ENCODE measurements at places on chromosomes 7 and 10. TPM values are rescaled to one million over a fixed set of nuclear protein-coding genes. Genes with fewer than 3 reads are reported as not detected.
A peak's percentile ranks its signal among the peaks of the same experiment; 100 is the strongest.

DNA sequence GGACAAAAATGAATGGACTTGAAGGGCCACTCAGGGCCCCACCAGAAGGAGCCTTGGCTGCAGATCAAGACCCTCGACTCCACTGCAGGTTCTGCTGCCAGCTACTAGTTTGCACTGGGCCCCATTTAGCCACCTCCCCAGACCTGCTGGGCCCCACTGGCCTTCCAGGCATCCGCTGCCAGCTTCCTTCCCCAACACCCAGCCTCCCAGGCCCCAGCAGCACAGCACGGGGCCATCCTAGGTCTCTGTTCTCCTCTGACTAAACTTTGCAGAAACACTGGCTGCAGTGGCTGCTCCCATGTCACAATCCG lies 277.4 kb upstream of the KLF14 start:
- peaks cover 56% of the 10 kb centered on the region for H3K4me1 ChIP-seq
- H3K36me3 ChIP-seq = no peaks in the 10 kb centered on the region
- peak overlapping the region; percentile 52 for H3K27ac ChIP-seq
- no peak overlapping the region for H3K4me3 ChIP-seq
- no peak for DNase-seq

DNA sequence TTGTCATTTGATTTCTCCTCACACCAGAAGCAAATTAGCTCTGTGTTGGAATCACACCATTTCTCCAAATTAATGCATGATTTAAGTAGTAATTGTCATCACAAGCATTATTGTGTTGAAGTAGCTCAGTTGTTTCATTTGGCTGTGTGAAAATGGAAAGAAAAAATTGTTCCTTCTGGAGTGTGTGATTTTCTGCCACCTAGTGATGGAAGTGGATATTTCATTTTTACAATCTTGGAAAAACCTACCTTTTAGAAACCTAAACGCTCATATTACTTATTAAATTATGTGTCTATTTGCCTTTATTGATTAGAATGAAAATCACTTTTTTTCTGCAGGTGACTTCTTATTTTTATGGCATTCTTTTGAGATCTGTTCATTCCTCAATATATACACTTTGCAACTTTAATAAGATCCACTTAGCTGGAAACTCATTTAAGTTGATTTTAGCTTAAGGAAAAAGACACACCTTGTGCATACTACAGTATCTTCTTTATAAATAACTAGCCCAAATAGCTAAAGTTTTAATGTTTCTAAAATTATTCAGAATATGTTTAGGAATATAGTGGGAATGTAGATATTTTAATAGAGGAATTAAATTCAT lies 50.0 kb downstream of the SRI start:
- DNase-seq = peak; percentile 42
- no peak overlapping the region for H3K4me3 ChIP-seq
- H3K27me3 ChIP-seq = no peaks in the 10 kb centered on the region
- H3K27ac ChIP-seq = no peak overlapping the region

- H3K27me3 ChIP-seq = no peaks in the 10 kb centered on the region
- no peak overlapping the region for H3K4me3 ChIP-seq
- H3K27ac ChIP-seq = no peak overlapping the region
These were observed 218.4 kb downstream of the ADAM12 start for GRCh38 chr10:126169899-126170298.

GRCh38 chr10:66882271-66882670 lies 43.6 kb upstream of the LRRTM3 start:
- no peaks in the 10 kb centered on the region for H3K27me3 ChIP-seq
- H3K36me3 ChIP-seq = no peaks in the 10 kb centered on the region
- DNase-seq = no peak
- no peak overlapping the region for H3K27ac ChIP-seq
- no peaks in the 10 kb centered on the region for H3K4me1 ChIP-seq

DNA sequence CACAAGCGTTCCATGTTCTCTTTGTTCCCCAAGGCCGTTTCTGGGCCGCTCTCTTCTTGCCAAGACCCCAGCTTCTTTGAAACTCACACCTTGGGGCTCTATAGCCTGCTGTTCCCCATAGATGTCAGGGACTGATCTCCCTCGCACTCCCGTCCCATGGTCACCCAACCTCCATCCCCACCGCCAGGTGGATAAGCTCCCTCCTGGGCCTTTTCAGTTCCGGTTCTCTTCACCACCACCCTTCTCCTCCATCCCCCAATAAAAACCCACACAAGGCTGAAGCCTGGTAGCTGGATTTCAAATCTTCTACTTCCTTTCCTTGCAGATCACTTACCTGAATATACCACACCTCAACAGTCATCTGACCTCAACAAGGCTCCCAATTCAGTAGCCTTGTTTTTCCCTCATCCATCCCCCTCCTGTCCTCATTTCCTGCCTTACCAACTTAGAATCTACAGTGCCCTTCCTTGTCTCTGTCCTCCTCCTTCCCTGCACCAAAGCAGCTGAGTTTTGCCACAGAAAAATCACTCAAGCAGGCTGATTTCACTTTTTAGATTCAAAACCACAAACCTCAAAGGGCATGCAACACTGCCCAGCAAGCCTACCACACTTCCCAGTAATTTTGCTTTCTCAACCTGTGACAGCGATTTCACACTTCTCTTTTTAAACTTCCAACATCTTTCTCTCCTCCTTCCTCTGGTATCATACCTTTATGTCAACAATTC lies 7.7 kb downstream of the SLC37A3 start:
- no peak overlapping the region for H3K27ac ChIP-seq
- DNase-seq = no peak
- no peak overlapping the region for H3K4me3 ChIP-seq

DNA sequence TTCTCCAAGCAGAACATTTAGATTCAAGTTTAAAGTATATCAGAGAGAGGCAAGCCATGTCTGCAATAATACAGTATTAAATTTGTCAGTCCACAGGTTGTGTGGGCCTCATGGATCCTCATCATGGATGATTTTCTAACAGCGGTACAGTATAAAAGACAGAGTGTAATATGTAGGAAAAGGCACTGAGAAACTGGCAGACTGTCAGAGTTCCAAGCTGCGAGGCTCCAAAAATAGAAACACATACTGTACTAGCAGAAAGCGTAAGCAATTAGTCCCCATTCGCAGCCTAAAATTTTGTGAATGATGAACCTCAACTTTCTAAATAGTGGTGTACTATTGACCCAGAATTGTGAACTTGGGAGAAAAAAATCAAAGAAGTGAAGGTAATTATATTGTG lies 933.3 kb downstream of the XPNPEP1 start:
- no peaks in the 10 kb centered on the region for H3K36me3 ChIP-seq
- H3K27me3 ChIP-seq = no peaks in the 10 kb centered on the region
- H3K4me1 ChIP-seq = no peaks in the 10 kb centered on the region
- H3K27ac ChIP-seq = no peak overlapping the region
- no peak overlapping the region for H3K4me3 ChIP-seq

GRCh38 chr10:96685306-96685705 lies 35.0 kb downstream of the PIK3AP1 start:
- DNase-seq = no peak
- no peak overlapping the region for H3K27ac ChIP-seq
- H3K4me3 ChIP-seq = no peak overlapping the region
- no peaks in the 10 kb centered on the region for H3K27me3 ChIP-seq

DNA sequence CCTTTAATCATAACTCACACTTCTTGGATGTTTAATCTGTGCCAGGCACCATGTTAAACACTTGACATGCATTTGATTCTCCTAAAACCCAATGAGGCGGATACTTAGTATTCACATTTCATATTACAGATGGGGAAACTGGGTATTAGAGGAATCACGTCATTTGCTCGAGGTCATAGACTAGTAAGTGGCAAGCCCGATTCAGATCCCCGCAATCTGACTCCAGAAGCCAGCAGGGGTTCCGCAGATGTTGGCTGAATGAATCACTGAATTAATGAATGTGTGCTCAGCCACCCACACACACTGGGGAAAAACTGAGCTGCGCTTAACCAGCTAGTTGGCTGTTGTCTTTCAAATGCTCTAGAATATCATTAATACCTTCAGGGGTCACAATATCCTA lies 22.5 kb upstream of the ENO4 start:
- H3K27me3 ChIP-seq = no peaks in the 10 kb centered on the region
- peaks cover 4% of the 10 kb centered on the region for H3K36me3 ChIP-seq
- H3K27ac ChIP-seq = no peak overlapping the region
- no peak for DNase-seq

GRCh38 chr10:96453856-96454583 lies 59.7 kb downstream of the TLL2 start:
- no peaks in the 10 kb centered on the region for H3K27me3 ChIP-seq
- H3K27ac ChIP-seq = no peak overlapping the region
- H3K4me1 ChIP-seq = no peaks in the 10 kb centered on the region
- no peak for DNase-seq
- no peak overlapping the region for H3K4me3 ChIP-seq
- H3K36me3 ChIP-seq = no peaks in the 10 kb centered on the region

DNA sequence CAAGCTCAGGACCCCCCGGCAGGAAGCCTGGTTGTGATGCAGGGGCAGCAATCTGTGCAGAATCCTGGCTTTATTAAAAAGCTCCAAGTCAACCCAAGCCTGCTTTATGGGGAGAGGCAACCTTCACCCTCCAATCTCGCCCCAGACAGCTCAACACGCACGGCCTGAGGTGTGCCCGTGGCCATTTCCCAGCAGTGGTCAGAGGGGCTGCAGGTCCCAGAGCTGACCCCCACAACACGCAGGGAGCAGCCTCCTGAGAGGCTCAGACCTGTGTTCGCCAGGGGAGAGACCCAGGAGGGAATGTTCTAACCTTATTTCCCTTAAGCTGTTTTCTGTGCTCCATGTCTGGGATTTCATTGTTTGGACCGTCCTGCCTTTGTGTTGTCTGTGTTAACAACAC lies 108.2 kb downstream of the CTBP2 start:
- H3K36me3 ChIP-seq = no peaks in the 10 kb centered on the region
- no peaks in the 10 kb centered on the region for H3K27me3 ChIP-seq
- H3K27ac ChIP-seq = no peak overlapping the region
- peaks cover 51% of the 10 kb centered on the region for H3K4me1 ChIP-seq
- H3K4me3 ChIP-seq = no peak overlapping the region

GRCh38 chr10:53233749-53234148 lies 461.2 kb upstream of the MBL2 start:
- no peak overlapping the region for H3K4me3 ChIP-seq
- no peaks in the 10 kb centered on the region for H3K4me1 ChIP-seq
- H3K27ac ChIP-seq = no peak overlapping the region
- H3K36me3 ChIP-seq = no peaks in the 10 kb centered on the region
- no peaks in the 10 kb centered on the region for H3K27me3 ChIP-seq

- peaks cover 46% of the 10 kb centered on the region for H3K27me3 ChIP-seq
- DNase-seq = peak; percentile 14
- H3K27ac ChIP-seq = no peak overlapping the region
- no peaks in the 10 kb centered on the region for H3K36me3 ChIP-seq
- H3K4me1 ChIP-seq = no peaks in the 10 kb centered on the region
- no peak overlapping the region for H3K4me3 ChIP-seq
These were observed 353.4 kb downstream of the DNAJB6 start for GRCh38 chr7:157690058-157690832.

BAIAP2L1 gene
- total RNA-seq = 18.8 TPM

ECHS1 gene
- 85.6 TPM for total RNA-seq

FFAR4 gene
- total RNA-seq = 1.0 TPM

HHEX gene
- total RNA-seq = 10.0 TPM

ARHGEF5 gene
- total RNA-seq = 43.5 TPM

Data from kidney (tissue), 22 donors.